Cardiac muscle cell (in vitro differentiated cells and primary cell): ENCODE measurements at places on chromosomes 11 and 22.

GRCh38 chr11:45028911-45029682 is 78.4 kb upstream of the TP53I11 start:
- H3K27ac ChIP-seq, result no peak overlapping the region
- DNase-seq, result no peak
- no peaks in the 10 kb centered on the region for H3K36me3 ChIP-seq
- no peaks in the 10 kb centered on the region for H3K4me1 ChIP-seq
- no peak overlapping the region for H3K4me3 ChIP-seq
- no peaks in the 10 kb centered on the region for H3K27me3 ChIP-seq

GRCh38 chr22:37174964-37175363 is 13.1 kb downstream of the C1QTNF6 start:
- H3K27ac ChIP-seq, result no peak overlapping the region
- H3K4me3 ChIP-seq, result no peak overlapping the region
- H3K27me3 ChIP-seq, result no peaks in the 10 kb centered on the region
- no peak for DNase-seq

GRCh38 chr11:94186342-94187203 is 57.9 kb downstream of the PANX1 start:
- peaks cover 5% of the 10 kb centered on the region for H3K36me3 ChIP-seq
- DNase-seq, result no peak
- no peaks in the 10 kb centered on the region for H3K4me1 ChIP-seq
- no peaks in the 10 kb centered on the region for H3K27me3 ChIP-seq

DNA sequence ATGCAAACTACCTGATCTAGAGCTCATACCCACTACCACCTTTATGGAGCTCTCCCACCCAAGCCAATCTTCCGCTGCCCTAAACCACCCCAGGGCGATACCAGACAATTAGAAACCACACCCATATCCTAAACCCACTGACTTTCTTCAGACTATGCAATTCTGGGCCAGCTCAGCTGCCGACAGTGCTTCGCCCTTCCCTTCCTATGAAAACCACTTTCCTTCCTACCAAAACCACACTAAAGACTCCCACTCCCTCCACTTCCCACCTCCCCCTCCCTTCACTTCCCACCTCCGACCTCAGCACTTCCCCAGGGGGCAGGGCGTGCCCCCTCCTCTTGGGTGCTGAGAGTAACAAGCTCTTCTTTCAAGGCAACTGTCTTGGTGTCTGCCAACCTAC is 25.1 kb downstream of the B3GAT1 start:
- no peaks in the 10 kb centered on the region for H3K36me3 ChIP-seq
- no peak overlapping the region for H3K4me3 ChIP-seq
- no peaks in the 10 kb centered on the region for H3K4me1 ChIP-seq

DNA sequence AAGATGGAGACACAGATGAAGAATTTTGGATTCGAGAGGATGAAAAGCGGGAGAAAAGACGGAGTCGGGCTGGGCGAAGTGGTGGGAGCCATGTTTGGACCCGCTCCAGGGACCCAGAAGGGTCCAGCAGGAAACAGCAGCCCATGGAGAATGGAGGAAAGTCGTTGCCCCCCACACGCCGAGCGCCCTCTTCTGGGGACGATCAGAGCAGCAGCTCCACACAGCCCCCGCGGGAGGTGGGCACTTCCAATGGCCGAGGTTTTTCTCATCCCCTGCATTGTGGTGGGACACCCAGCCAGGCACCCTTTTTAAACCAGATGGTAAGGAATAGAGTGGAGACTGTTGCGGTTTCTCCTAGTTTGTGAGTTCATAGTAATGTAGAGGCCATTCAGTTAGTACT is 22.8 kb upstream of the SLC25A18 start:
- H3K36me3 ChIP-seq, result peaks cover 60% of the 10 kb centered on the region
- no peak overlapping the region for H3K4me3 ChIP-seq
- no peak overlapping the region for H3K27ac ChIP-seq
- H3K27me3 ChIP-seq, result no peaks in the 10 kb centered on the region
- no peaks in the 10 kb centered on the region for H3K4me1 ChIP-seq
- DNase-seq, result no peak

DNA sequence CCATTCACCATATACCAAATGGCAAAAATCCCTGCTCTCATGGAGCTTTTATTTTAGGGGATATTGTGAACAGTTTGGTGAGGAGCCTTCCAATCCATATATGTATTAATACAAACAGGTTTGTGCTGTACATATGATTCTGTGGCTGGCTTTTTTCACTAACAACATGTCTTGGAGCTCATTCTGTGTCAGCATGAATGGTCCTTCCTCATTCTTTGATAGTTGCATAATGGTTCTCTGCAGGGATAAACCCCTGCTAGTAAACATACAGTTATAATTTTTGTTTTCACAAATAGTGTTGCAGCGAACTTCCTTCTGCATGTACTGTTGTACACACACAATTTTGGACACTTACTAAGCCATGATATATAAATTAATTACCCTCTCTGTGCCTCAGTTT is 8.3 kb downstream of the PRR5L start:
- H3K4me3 ChIP-seq, result no peak overlapping the region
- no peak for DNase-seq
- H3K36me3 ChIP-seq, result no peaks in the 10 kb centered on the region
- no peaks in the 10 kb centered on the region for H3K4me1 ChIP-seq
- no peak overlapping the region for H3K27ac ChIP-seq

DNA sequence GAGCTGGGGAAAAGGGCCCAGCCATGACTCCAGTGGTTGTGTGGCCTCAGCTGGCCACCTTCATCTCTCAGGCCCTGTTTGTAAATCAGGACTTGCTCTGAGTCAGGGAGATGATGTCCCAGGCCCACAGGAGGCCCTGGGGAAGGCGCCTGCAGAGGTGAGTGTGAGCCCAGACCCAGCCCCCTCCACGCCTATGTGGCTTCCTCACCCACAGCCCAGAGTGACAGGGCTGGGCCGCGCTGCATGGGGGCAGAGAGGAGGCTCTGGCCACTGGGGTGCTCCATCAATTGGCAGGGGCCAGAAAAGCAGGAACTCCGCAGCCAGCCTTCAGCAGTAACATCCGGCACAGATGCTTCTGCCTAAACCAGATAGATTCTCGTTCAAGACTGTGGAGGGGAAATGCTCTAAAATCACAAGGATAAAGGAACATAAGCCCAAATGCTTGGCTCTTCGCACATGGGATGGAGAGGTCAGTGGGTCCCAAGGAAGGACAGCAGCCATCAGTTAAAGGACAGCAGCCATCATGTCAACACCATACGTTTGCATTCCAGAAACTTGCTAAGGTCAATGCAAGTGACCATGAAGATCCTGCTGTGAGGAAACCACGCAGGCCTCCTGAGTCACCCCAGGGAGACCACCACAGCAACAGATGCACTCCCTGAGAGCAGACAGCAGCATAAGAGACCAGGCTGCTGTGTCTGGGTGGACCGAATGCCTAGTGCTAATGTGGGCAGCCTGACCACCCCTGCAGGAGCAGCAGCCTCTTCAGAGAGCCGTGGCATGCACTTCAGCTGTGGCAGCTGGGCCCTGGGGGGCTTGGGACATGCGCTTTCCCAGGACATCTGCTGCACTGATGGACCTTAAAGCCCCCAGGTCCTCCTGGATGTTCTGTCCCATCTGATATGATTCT is 28.3 kb downstream of the OSBPL5 start:
- H3K4me3 ChIP-seq, result no peak overlapping the region
- no peak for DNase-seq
- H3K4me1 ChIP-seq, result no peaks in the 10 kb centered on the region

GRCh38 chr11:83122766-83123165 is 34.2 kb upstream of the PCF11 start:
- no peaks in the 10 kb centered on the region for H3K27me3 ChIP-seq
- DNase-seq, result no peak
- no peak overlapping the region for H3K27ac ChIP-seq
- H3K4me3 ChIP-seq, result no peak overlapping the region
- no peaks in the 10 kb centered on the region for H3K4me1 ChIP-seq

DNA sequence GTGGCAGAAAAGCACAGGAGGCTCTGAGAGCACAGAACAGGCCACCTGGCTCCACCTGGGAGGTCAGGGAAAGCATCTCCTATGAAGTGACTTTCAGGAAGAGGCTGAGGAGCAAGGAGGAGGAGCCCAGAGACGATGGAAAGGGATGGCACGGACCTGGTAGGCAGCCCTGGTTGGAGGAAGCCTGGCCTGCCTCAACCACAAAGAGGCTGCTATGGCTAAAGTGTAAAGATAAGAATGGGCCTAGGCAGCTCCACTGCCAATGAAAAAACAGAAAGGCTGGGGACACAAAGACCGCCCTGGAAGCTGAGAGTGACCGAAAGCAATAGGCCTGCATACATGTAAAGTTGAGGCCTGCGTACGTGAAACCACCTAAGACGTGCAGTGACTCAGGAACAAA is 31.2 kb upstream of the ETS1 start:
- DNase-seq, result no peak
- H3K27ac ChIP-seq, result no peak overlapping the region
- H3K4me1 ChIP-seq, result peaks cover 11% of the 10 kb centered on the region
- H3K36me3 ChIP-seq, result no peaks in the 10 kb centered on the region
- H3K27me3 ChIP-seq, result peaks cover 44% of the 10 kb centered on the region

- H3K27me3 ChIP-seq, result no peaks in the 10 kb centered on the region
- no peak overlapping the region for H3K27ac ChIP-seq
- no peaks in the 10 kb centered on the region for H3K4me1 ChIP-seq
- DNase-seq, result peak; percentile 75
- H3K36me3 ChIP-seq, result no peaks in the 10 kb centered on the region
Measured at GRCh38 chr11:31958076-31958735, 132.7 kb upstream of the RCN1 start.

GRCh38 chr11:100315946-100316345 is 371.1 kb upstream of the ARHGAP42 start:
- no peaks in the 10 kb centered on the region for H3K36me3 ChIP-seq
- no peak overlapping the region for H3K4me3 ChIP-seq
- H3K4me1 ChIP-seq, result peaks cover 13% of the 10 kb centered on the region

DNA sequence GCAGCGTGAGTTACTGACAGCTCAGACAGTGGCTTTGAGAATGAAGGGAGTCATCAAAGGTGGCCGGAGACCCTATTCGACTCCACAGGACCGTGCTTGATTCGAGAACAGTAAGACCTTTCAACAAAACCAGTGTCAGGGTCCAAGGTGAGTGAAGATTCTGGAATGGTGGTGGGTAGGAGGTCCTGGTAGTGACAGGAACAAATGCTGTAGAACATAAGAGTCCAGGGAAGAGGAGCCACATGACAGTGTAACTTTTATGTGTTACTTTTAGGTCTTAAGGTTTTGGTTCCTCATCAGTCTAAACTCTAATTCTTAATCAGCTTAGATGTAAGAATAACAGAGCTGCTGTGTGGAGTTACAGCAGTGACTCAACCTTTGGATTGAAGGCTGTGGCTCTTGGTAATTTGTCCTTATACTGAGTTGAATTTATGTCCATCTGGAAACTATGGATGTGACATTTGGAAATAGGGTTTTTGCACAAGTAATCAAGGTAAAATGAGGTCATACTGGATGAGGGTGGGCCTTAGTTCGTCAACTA is 1.8 kb downstream of the TBC1D22A start:
- no peaks in the 10 kb centered on the region for H3K36me3 ChIP-seq
- no peaks in the 10 kb centered on the region for H3K27me3 ChIP-seq
- no peak for DNase-seq
- H3K4me1 ChIP-seq, result peaks cover 5% of the 10 kb centered on the region
- no peak overlapping the region for H3K27ac ChIP-seq

- no peaks in the 10 kb centered on the region for H3K36me3 ChIP-seq
- H3K27me3 ChIP-seq, result no peaks in the 10 kb centered on the region
Measured at GRCh38 chr11:107804211-107804610, 54.4 kb downstream of the SLC35F2 start.

- H3K36me3 ChIP-seq, result no peaks in the 10 kb centered on the region
- H3K27me3 ChIP-seq, result peaks cover 13% of the 10 kb centered on the region
- H3K4me3 ChIP-seq, result no peak overlapping the region
- DNase-seq, result no peak
Measured at GRCh38 chr11:128308794-128309193, 278.6 kb downstream of the ETS1 start.

GRCh38 chr22:49547751-49548239 is 279.9 kb downstream of the BRD1 start:
- no peaks in the 10 kb centered on the region for H3K4me1 ChIP-seq
- no peaks in the 10 kb centered on the region for H3K27me3 ChIP-seq
- DNase-seq, result no peak
- no peak overlapping the region for H3K4me3 ChIP-seq
- H3K36me3 ChIP-seq, result no peaks in the 10 kb centered on the region
- no peak overlapping the region for H3K27ac ChIP-seq

GRCh38 chr22:38700270-38700788 is 414 bp downstream of the JOSD1 start:
- no peaks in the 10 kb centered on the region for H3K36me3 ChIP-seq
- peaks cover 26% of the 10 kb centered on the region for H3K4me1 ChIP-seq
- peak overlapping the region; percentile 97 for H3K27ac ChIP-seq
- DNase-seq, result peak; percentile 78
- no peaks in the 10 kb centered on the region for H3K27me3 ChIP-seq

GRCh38 chr11:106706355-106706754 is 311.9 kb downstream of the GUCY1A2 start:
- peak; percentile 58 for DNase-seq
- H3K27me3 ChIP-seq, result no peaks in the 10 kb centered on the region
- H3K27ac ChIP-seq, result no peak overlapping the region
- H3K4me3 ChIP-seq, result no peak overlapping the region
- no peaks in the 10 kb centered on the region for H3K4me1 ChIP-seq
- no peaks in the 10 kb centered on the region for H3K36me3 ChIP-seq

- no peak for DNase-seq
- peaks cover 3% of the 10 kb centered on the region for H3K4me1 ChIP-seq
- H3K27ac ChIP-seq, result no peak overlapping the region
- H3K27me3 ChIP-seq, result peaks cover 27% of the 10 kb centered on the region
- H3K4me3 ChIP-seq, result no peak overlapping the region
Measured at GRCh38 chr11:65791719-65792213, 4.9 kb downstream of the OVOL1 start.

- no peak for DNase-seq
- no peaks in the 10 kb centered on the region for H3K36me3 ChIP-seq
- H3K4me3 ChIP-seq, result no peak overlapping the region
- H3K27me3 ChIP-seq, result no peaks in the 10 kb centered on the region
- H3K4me1 ChIP-seq, result peaks cover 7% of the 10 kb centered on the region
Measured at GRCh38 chr22:46996595-46997310, 234.3 kb downstream of the TBC1D22A start.

DNA sequence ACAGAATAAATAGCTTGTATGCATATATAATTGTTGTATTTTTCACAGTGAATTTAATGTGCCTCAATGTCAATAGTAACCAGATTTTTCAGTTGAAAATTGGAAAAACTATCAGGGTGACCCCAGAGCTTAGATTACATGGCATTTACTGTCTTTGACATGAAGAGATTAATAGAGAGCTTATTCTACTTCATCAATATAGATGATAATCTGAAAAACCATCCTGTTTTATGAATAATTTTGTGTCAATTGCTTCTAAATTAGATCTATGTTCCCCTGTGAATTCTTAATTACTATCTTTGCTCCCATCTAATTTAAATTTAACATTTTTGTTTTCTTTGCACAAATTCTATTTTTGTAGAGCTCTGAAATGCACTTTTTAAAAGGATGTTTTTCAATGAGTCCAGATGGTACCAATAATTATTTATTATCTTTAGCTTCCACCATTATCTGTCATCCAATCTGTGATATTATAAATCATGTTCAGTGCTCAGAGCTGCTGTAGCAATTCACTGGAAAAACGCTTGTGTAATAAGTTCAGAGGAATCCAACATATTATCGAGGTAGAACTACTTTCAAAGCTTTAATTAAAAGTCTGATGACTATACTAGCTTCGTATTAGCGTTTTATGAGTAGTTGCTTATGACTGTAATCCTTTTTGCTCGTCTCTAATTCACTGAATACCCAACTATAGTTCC is 291.4 kb downstream of the JRKL start:
- H3K4me1 ChIP-seq, result peaks cover 3% of the 10 kb centered on the region
- no peaks in the 10 kb centered on the region for H3K27me3 ChIP-seq
- no peak overlapping the region for H3K27ac ChIP-seq
- no peak overlapping the region for H3K4me3 ChIP-seq

GRCh38 chr22:27493796-27494195 is 307.8 kb downstream of the MN1 start:
- H3K4me3 ChIP-seq, result no peak overlapping the region
- peaks cover 6% of the 10 kb centered on the region for H3K4me1 ChIP-seq
- no peaks in the 10 kb centered on the region for H3K27me3 ChIP-seq
- no peak for DNase-seq
- H3K27ac ChIP-seq, result no peak overlapping the region
